Activated CD4-positive, alpha-beta T cell treated with anti-CD3 and anti-CD28 coated beads for 24 hours (primary cell): ENCODE measurements at places on chromosomes 4 and X.

GRCh38 chr4:141909541-141909940 lies 273.2 kb downstream of the IL15 start:
- DNase-seq = no peak

- no peak for DNase-seq
Observed at GRCh38 chr4:110310795-110311194, 112.4 kb upstream of the ELOVL6 start.

- no peak for DNase-seq
Observed at GRCh38 chr4:13484749-13485221, 645 bp upstream of the RAB28 start.

- no peak for DNase-seq
Observed at GRCh38 chr4:41057467-41057866, 156.9 kb downstream of the APBB2 start.

GRCh38 chr4:155617296-155617695 lies 49.4 kb upstream of the GUCY1A1 start:
- no peak for DNase-seq

DNA sequence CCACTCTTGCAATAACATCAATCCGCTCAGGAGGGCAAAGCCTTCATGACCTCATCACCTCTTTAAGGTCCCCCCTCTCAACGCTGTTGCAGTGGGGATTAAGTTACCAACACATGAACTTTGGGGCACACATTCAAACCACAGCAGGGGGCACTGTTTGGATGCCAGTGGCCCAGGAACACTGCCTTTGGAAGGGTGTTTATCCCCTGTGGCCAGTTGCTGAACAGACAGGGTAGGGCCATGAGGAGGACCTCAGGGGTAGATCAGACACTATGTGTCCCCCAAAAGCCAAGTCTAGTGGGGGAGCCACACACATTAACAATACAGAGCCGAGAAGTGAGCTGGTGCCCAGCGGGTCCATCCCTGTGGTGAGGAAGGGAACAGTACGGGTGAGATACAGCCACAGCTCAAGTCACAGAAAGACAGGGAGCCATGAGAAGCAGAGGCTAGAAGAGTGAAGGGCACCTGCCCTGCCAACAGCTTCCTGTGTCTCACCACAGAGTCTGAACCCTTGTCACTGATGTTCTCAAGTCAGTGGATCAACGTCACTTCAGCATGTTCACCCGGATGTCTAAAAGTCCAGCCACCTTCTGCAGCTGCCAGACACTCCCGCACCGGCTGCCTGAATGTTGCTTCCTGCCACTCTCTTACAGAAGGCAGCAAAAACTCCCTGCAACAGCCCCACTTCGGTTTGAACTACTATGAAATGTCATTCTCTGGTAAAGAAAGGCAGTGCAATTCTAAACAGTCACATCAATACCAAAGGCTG lies 19.9 kb upstream of the MXD4 start:
- DNase-seq = peak; percentile 36

- DNase-seq = no peak
Observed at GRCh38 chr4:54742636-54743399, 85.1 kb downstream of the KIT start.

- DNase-seq = no peak
Observed at GRCh38 chr4:159447296-159447695, 344.4 kb downstream of the RAPGEF2 start.

- DNase-seq = peak; percentile 43
Observed at GRCh38 chrX:16123222-16123786, at the start of gene GRPR. Gene GRPR, plus strand, starts transcription at chrX:16123565. Its CDS starts 389 bp downstream, at chrX:16123954.

GRCh38 chr4:149500806-149501205 lies 314.8 kb downstream of the IQCM start:
- no peak for DNase-seq

GRCh38 chrX:102580891-102581290 lies 18.4 kb upstream of the ARMCX5 start:
- DNase-seq = no peak

DNA sequence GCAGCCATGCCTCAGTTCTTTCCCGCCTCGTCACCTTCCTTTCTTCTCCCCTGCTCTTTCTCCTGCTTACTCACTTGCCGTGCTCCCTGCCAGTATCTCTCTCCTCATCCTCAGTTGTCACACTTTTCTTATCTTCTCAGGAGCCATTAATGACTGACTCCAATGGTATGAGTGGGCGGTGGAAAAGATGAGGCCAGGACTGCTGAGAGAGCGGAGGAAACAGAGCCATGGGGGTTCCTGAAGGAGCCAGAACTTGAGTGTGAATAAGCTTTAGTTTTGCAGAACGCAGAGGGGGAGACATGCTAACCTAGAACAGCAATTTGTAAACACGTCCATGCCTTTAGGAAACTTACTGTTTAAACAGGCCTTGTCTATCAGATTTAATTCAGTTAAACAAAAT lies 126.5 kb downstream of the CHIC2 start:
- DNase-seq = no peak

DNA sequence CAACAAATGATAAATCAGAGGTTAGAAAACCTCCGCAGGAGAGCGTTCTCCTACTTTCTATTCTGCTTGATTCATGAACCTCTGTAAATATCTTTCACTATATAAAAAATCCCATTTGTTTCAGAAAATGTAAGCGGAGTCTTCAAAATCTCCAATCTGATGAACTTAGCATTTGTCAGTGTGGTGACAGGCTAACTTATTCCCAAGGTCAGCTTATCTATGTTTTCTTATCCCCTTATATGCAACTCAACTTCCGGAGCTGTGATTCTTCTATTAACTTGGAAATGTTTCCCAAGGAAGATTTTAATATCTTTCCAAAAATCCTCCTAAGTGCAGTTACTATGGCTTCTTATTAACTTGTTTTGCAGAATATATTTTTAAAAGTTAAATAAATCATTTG lies 87.5 kb upstream of the C1QTNF7 start:
- no peak for DNase-seq

GRCh38 chr4:147518086-147518485 lies 37.2 kb downstream of the EDNRA start:
- DNase-seq = no peak

- DNase-seq = no peak
Observed at GRCh38 chr4:81609844-81610243, 138.1 kb upstream of the RASGEF1B start.

- DNase-seq = no peak
Observed at GRCh38 chr4:13322681-13323101, 161.4 kb downstream of the RAB28 start.

GRCh38 chr4:72846280-72847111 lies 223.0 kb downstream of the COX18 start:
- DNase-seq = no peak

DNA sequence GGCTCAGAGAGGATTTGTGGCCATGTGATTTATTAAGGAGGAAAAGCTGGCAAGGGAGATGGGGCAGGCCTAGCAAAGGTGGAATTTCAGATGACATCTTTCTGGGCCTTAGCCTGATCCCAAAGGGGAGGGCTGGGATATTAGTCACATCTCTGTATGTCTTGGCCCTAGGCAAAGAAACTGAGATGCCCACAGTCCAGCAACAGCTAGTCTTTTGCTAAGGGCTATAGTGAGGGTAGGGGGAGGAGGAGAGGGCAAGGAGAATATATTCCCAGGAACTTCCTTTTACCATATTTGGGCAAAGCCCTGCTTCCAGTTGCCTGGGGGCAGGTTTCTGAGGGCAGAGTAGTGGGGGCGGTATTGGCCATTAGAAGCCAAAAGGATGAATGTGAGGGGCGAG lies 209.8 kb upstream of the NR3C2 start:
- no peak for DNase-seq

- DNase-seq = no peak
Observed at GRCh38 chr4:47736555-47736954, 101.3 kb downstream of the CORIN start.

DNA sequence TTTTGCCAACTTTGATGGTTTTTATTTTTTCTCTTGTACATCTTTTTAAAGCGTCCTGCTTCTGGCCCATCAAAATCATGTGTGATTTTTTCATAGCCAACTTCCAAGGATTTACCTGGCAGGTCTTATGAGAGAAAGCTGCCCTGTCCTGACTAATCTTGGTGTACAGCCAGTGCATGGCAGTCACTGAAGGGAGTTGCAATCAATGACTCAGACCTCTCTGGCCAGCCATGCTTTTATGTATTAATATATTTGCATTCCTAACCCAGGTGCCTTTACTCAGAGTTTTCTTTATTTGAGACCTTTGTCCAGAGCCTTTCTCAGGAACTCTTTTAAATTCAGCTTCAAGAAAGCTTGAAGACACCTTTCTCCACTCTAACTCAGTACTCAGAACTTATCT lies 691.5 kb upstream of the HTR2C start:
- no peak for DNase-seq

DNA sequence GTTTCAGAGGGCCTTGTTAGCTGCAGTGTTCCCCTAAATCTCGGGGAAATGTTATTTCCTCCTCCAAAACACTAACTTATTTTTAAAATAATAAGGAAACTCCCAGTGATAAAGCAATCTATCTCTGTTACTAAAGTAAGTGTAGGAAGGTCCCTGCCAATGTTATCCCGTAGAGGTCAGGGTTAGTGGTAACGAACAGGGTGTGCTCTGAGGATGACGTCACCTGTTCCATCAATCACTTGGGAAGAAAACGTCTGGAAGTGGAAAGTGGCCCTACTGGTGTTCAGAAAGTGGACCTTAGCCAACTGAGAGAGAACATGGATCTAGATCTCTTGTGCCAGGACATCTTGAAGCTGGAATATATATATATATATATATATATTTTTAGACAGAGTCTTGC lies 249.5 kb downstream of the BCOR start:
- no peak for DNase-seq

DNA sequence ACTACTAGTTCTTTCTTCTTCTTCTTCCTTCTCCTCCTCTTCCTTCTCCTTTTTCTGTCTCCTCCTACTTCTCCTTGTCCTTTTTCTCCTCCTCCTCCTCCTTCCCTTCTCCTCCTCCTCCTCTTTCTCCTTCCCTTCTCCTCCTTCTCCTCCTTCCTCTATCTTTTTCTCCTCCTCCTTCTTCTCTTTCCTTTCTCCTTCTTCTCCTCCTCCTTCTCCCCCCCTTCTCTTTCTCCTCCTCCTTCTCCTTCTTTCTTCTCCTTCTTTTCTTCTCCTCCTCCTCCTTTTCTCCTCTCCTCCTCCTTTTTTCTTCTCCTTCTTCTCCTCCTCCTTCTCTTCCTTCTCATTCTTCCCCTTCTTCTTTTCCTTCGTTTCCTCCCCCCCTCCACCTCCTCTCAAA lies 21.8 kb upstream of the NAP1L5 start:
- DNase-seq = no peak

DNA sequence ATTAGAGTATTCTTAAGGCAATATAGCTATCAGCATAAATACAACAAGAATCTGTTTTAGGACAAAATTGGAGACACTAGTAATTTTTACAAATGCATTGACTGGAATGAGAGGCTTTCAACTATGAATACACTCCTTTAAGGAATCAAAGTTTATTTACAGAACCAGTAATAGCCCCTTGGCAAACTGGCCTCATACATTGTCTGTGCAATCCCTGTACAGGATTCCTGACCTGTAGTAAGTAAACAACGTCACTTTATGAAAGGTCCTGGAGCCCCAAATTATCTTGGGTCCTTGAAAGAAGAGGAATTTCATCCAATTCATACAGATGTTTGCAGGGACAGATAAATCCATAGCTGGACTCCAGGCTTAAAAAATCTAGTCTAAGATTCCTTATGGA lies 25.4 kb upstream of the CXCL3 start:
- no peak for DNase-seq

DNA sequence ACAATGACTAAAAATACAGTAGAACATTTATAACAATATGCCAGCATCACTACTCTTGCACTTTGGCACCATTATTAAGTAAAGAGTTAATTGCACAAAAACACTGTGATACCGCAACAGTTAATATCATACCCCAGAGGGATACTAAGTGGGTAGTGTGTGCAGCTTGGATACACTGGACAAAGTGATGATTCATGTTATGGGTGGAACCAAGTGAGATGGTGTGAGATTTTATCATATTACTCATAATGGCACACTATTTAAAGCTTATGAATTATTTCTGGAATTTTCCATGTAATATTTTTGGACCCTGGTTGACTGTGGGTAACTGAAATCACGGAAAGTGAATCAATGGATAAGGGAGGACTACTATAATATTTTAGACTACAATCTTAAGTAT lies 265.3 kb downstream of the PCDH18 start:
- DNase-seq = no peak

DNA sequence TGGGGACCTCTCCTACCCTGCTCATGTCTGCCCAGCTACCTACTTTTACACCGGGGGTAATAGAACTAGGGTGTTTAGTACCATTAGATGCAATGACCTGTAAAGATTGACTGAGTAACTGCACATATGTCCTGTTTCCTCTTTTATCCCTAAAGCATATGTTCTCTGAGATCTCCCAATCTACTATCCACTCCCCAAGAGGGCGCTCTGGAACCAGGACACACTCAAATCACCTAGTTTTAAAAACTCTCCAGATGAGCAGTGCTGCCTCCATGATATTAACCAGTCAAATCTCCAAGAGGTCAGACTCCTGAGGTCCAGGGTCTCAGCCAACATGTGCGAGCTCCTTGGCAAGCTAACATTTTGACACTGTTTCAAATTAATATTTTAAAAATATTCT lies 87.0 kb upstream of the TSPAN5 start:
- no peak for DNase-seq
